Trophoblast cell (in vitro differentiated cells and primary cell): ENCODE measurements at places on chromosomes 4 and X.

- peaks cover 1% of the 10 kb centered on the region for H3K4me1 ChIP-seq
- DNase-seq, result no peak
- no peaks in the 10 kb centered on the region for H3K27me3 ChIP-seq
- no peak overlapping the region for H3K4me3 ChIP-seq
- peaks cover 11% of the 10 kb centered on the region for H3K36me3 ChIP-seq
- no peak overlapping the region for H3K27ac ChIP-seq
Measured at GRCh38 chr4:1255151-1255550, 6.2 kb upstream of the CTBP1 start.

DNA sequence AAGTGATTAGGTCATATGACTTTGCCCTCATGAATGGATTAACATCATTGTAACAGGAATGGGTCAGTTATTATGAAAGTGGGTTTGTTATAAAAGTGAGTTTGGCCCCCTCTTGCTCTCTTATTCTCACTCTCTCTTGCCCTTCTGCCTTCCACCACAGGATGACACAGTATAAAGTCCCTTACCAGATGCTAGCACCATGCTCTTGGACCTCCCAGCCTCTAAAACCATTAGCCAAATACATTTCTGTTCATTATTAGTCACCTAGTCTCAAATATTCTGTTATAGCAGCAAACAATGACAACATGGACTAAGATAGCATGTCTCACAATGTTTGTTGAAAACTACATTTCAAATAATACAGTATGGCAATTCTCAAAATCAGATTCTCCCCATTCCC lies 59.7 kb downstream of the RWDD4 start:
- no peaks in the 10 kb centered on the region for H3K27me3 ChIP-seq
- H3K36me3 ChIP-seq, result no peaks in the 10 kb centered on the region
- DNase-seq, result no peak
- no peak overlapping the region for H3K27ac ChIP-seq

- DNase-seq, result no peak
- H3K27ac ChIP-seq, result no peak overlapping the region
- no peaks in the 10 kb centered on the region for H3K27me3 ChIP-seq
- no peak overlapping the region for H3K4me3 ChIP-seq
- H3K4me1 ChIP-seq, result no peaks in the 10 kb centered on the region
Measured at GRCh38 chr4:138389976-138390685, 148.0 kb upstream of the SLC7A11 start.

- H3K4me1 ChIP-seq, result no peaks in the 10 kb centered on the region
- no peaks in the 10 kb centered on the region for H3K36me3 ChIP-seq
- peak; percentile 22 for DNase-seq
- no peak overlapping the region for H3K27ac ChIP-seq
Measured at GRCh38 chr4:38759113-38759789, 23.5 kb downstream of the TLR10 start.

DNA sequence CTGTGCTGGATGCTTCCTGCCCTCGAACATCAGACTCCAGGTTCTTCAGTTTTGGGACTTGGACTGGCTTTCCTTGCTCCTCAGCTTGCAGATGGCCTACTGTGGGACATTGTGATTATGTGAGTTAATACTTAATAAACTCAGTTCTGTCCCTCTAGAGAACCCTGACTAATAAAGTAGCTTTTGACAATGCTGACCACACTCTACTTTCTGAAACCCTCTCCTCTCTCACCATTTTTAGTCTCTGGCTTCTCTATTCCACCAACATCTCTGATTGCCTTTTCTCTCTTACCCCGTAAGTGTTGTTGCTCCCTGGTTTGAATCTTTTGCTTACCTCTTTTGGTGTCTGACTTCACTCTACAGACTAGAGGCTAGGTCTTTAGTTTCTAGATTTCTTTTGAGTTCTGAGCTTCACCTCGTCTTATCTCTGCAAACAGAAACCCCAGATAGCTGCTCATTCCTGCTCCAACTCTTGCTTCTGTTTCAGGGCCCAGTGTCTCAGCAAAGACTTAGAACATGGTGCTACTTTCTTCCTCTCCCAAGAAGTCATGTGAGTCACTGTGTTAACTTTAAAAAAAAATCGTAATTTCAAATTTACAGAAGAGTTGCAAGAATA lies 11.4 kb downstream of the TMSB4X start:
- H3K4me3 ChIP-seq, result no peak overlapping the region
- H3K27ac ChIP-seq, result no peak overlapping the region

GRCh38 chrX:42797651-42798269 lies 19.8 kb upstream of the PPP1R2C start:
- DNase-seq, result peak; percentile 23
- no peak overlapping the region for H3K4me3 ChIP-seq
- no peak overlapping the region for H3K27ac ChIP-seq

GRCh38 chrX:40380655-40381488 lies 199.9 kb upstream of the ATP6AP2 start:
- no peaks in the 10 kb centered on the region for H3K27me3 ChIP-seq
- H3K4me1 ChIP-seq, result no peaks in the 10 kb centered on the region
- no peak for DNase-seq
- H3K36me3 ChIP-seq, result no peaks in the 10 kb centered on the region
- H3K27ac ChIP-seq, result no peak overlapping the region
- H3K4me3 ChIP-seq, result no peak overlapping the region

DNA sequence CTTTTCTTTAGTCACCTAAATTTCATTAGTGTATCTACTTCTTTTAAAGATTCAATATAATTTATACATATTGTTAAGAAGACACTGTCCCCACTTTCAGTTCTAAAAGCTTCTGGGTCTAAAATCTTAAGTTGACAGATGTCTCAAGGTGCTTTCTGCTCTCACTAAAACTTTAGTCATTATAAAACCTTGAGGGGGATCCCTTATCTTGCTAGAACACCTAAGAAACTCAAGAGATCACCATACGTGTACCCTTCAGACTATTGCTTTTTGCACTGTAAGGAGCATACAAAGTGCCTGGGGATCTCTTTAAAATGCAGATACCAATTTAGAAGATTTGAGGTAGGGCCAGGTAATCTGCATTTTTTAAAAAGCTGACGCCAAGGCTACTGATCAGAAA lies 30.1 kb downstream of the CYBB start:
- H3K4me1 ChIP-seq, result no peaks in the 10 kb centered on the region
- no peaks in the 10 kb centered on the region for H3K27me3 ChIP-seq
- no peak for DNase-seq
- H3K36me3 ChIP-seq, result no peaks in the 10 kb centered on the region
- no peak overlapping the region for H3K4me3 ChIP-seq

- peak; percentile 58 for DNase-seq
- no peak overlapping the region for H3K27ac ChIP-seq
- H3K36me3 ChIP-seq, result no peaks in the 10 kb centered on the region
- peaks cover 2% of the 10 kb centered on the region for H3K4me1 ChIP-seq
- no peak overlapping the region for H3K4me3 ChIP-seq
Measured at GRCh38 chr4:113444386-113444785, 317.2 kb downstream of the CAMK2D start.

DNA sequence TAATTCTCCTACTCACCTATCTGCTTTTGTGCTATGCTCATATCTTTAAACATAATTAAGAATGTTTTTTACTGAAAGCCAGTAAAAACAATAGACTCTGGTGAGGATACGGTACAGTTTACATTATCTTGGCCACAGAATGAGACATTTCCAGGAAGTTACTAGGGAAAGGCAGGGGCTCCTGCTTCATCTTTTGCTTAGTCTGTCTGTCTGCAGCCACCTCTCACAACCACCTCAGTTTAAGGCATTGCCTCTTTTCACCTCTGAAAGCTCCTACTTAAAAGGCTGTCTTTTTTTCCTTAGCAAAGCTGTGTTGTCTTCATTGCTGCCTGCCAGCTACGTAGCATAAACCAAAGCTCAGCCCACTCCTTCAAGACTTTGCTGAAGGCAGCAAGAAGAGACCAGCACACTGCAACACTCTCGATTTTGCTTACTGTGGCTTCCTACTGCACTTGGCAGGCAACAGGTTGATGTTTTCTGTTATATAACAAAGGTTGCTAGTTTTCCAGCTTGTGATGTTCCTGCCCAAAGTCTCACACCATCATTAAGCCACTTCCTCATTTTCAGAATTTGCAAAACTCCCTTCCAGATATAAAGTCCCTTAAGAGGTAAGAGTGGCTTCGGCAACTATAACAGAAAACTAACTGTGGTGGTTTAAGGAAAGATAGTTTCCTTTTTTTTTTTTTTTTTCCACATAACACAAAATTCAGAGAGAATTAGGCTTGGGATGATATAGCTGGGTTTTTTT lies 432.9 kb downstream of the GRXCR1 start:
- H3K4me3 ChIP-seq, result no peak overlapping the region
- no peak overlapping the region for H3K27ac ChIP-seq
- no peak for DNase-seq
- H3K4me1 ChIP-seq, result no peaks in the 10 kb centered on the region
- no peaks in the 10 kb centered on the region for H3K27me3 ChIP-seq

- H3K27me3 ChIP-seq, result no peaks in the 10 kb centered on the region
- H3K4me1 ChIP-seq, result no peaks in the 10 kb centered on the region
- DNase-seq, result peak; percentile 80
- no peaks in the 10 kb centered on the region for H3K36me3 ChIP-seq
Measured at GRCh38 chrX:152028579-152028978, 54.1 kb upstream of the GABRE start.

DNA sequence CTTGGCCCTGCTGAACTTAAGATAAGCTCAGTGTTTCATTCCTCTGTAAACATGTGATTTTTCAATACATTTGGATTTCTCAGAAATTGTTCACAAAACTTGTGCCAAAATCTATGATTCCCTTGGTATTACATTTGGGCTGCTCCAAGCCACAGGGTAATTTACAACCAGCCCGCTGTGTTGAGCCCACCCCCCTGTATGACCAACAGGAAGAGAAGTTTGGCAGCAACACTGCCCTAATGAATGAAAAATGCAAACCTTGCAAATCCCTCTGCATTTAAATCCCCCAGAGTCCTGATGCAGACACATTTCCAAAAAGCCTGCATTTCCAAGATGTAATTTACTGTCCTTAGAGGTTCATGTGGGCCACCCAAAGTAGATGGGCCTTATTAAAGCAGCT lies 34.1 kb upstream of the GAB1 start:
- no peak overlapping the region for H3K4me3 ChIP-seq
- H3K27me3 ChIP-seq, result no peaks in the 10 kb centered on the region
- DNase-seq, result no peak
- H3K4me1 ChIP-seq, result no peaks in the 10 kb centered on the region

DNA sequence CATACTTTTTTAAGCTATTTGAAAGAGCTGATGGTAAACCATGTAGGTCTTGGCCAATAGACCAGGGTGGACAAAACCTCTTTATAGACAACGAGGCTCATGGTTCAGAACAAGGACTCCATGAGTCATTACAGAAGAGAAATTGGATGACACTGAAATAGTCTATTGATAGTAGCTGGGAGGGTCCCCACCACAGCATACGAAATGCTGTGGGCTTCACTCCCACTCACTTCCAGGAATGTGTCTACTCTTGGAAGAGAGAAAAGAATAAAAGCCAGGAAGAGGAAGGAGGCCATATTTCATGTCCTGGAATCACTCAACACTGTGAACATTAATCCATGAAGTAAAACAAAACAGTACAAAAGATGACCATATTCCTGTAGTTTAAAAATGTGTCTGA lies 82.3 kb upstream of the MXRA5 start:
- H3K27me3 ChIP-seq, result no peaks in the 10 kb centered on the region
- H3K36me3 ChIP-seq, result no peaks in the 10 kb centered on the region
- no peak overlapping the region for H3K4me3 ChIP-seq
- no peak for DNase-seq

- no peak overlapping the region for H3K4me3 ChIP-seq
- H3K36me3 ChIP-seq, result peaks cover 4% of the 10 kb centered on the region
- H3K4me1 ChIP-seq, result no peaks in the 10 kb centered on the region
- H3K27ac ChIP-seq, result no peak overlapping the region
- no peaks in the 10 kb centered on the region for H3K27me3 ChIP-seq
- DNase-seq, result no peak
Measured at GRCh38 chr4:41657561-41657960, 91.0 kb downstream of the PHOX2B start.

GRCh38 chrX:12962041-12962504 lies 12.8 kb upstream of the TMSB4X start:
- H3K27ac ChIP-seq, result no peak overlapping the region
- no peaks in the 10 kb centered on the region for H3K4me1 ChIP-seq
- no peaks in the 10 kb centered on the region for H3K27me3 ChIP-seq

DNA sequence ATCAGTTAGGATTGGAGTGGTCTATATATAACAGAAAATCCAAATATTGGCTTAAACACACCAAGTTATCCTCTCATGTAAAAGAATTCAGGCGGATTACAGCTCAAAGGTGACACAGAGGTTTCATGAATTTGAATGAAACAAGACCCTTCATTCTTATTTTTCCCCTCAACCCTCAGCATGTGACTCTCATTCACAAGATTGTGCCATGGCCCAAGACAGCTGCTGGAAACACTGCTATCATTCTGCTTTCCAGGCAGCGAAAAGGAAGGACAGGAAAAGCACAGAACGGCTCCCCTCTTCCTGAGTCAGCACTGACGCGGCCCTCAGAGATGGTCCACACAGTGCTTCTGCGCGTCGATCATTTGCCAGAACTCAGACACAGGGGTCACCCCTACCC lies 891.0 kb upstream of the FRG1 start:
- no peak for DNase-seq
- H3K27me3 ChIP-seq, result no peaks in the 10 kb centered on the region
- H3K4me3 ChIP-seq, result no peak overlapping the region
- no peak overlapping the region for H3K27ac ChIP-seq
- no peaks in the 10 kb centered on the region for H3K36me3 ChIP-seq

DNA sequence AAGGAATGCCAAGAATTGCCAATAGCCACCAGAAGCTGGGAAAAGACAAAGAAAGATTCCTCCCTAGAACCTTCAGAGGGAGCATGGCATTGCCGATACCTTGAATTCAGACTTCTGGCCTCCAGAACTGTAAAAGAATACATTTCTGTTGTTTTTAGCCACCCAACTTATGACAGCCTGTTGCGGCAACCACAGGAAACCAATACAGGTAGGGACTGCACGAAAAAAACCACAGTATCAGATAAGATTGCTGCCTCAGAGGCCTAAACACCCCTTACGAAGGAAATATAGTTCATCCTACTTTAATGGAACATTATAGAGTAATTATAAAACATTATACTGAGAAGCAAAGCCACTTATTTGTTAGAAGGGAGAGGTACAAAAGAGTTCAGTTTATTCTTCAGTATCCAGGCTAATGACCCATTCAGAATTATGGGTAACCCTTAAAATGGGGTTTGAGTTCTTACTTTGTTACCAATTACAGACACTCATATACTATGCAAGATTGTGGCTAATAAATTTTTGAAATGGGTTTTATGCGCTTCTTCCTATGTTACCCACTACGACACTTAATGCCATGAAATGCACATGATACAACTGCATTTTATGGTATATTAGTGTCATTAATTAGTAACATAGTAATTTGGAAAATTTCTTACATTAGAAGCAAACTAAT lies 37.4 kb upstream of the SMIM10L2A start:
- H3K36me3 ChIP-seq, result no peaks in the 10 kb centered on the region

DNA sequence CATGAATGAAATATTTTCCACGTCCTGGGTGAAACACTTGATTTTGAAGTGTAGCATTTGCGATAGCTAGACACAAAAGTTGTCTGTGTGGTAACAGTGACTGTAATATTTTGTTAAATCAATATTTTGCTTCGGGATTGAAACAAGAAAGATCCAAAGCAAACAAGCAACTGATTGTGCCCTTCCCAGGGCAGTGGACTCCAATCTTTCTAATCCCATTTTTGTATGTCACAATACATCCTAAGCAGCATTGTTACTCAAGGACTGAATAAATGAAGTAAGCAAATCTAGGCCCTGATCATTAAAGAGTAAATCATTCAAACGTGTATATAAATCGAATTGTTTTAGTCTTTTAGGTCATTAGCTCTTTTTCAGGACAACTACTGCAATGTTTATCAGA lies 2.8 kb downstream of the ITM2A start:
- DNase-seq, result no peak
- H3K36me3 ChIP-seq, result no peaks in the 10 kb centered on the region
- no peaks in the 10 kb centered on the region for H3K4me1 ChIP-seq
- H3K4me3 ChIP-seq, result no peak overlapping the region
- H3K27ac ChIP-seq, result no peak overlapping the region
- H3K27me3 ChIP-seq, result no peaks in the 10 kb centered on the region
